Left colon (tissue), 2 donors: ENCODE measurements at places on chromosomes 11 and 22. TPM values are rescaled to one million over a fixed set of nuclear protein-coding genes. Genes with fewer than 3 reads are reported as not detected.

TRIM49 gene
- total RNA-seq = not detected

DRD4 gene
- total RNA-seq = 1.3 TPM

UBASH3B gene
- total RNA-seq = 4.8 TPM

OOSP4A gene
- total RNA-seq = not detected

MPZL2 gene
- 84.7 TPM for total RNA-seq

TEX54 gene
- not detected for total RNA-seq

TPH1 gene
- 13.9 TPM for total RNA-seq

TCIRG1 gene
- 140 TPM for total RNA-seq

DNA sequence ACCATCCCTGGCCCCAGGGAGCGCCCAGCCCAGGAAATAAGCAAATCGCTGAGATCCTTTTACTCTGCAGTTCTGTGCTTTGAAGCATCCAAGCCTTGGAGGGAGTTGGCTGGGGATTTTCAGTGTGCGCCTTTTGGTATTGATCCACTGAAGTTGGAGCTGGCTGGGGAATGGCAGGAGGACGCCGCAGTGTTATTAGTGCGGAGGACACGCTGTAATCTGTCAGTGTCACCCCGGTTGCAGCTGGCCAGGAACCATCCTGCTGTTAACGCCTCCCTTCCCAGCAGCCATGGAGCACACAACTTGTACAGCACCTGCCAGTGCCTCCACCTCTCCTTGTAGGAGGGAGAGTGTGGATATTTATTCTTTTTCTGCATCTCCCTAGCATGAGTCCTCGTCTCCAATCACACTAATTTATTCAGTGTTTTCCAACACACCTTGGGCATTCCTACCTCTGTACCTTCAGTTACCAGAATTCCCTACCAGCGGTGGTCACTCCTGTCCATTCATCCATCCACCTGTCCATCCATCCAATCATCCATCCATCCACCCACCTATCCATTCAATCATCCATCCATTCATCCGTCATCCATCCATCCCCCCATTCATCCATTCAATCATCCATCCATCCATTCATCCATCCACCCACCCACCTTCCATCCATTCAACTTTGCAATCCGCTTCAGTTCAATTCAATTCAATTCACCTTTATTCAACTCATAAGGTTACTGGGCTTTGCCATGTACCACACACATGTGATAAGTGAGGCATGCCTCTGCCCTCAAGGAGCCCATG, 21.9 kb upstream of the EIF3D start:
- no peak for DNase-seq

DNA sequence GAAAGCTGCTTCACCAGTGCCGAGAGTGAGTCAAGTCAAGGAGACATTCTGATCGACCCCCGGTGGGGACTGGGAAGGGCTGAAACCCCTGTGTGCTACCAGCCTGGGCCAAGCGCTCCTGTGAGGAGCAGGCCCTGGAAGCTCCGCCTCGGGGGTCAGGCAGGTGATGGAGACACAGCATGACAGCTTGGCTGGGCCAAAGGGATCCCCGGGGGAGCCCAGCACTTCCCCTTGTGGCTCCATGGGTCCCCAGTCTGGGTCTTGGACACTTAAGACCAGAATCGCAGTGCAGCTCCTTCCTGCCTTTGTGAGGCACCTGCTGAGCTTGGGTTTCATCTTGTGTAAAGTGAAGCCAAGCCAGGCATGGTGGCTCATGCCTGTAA, 89.2 kb downstream of the MORC2 start:
- no peak for DNase-seq

- no peak for DNase-seq
Observed at GRCh38 chr11:132519241-132519815, 1013.0 kb downstream of the OPCML start.

- no peak for DNase-seq
Observed at GRCh38 chr11:61134801-61135257, 26.4 kb downstream of the VPS37C start.

DNA sequence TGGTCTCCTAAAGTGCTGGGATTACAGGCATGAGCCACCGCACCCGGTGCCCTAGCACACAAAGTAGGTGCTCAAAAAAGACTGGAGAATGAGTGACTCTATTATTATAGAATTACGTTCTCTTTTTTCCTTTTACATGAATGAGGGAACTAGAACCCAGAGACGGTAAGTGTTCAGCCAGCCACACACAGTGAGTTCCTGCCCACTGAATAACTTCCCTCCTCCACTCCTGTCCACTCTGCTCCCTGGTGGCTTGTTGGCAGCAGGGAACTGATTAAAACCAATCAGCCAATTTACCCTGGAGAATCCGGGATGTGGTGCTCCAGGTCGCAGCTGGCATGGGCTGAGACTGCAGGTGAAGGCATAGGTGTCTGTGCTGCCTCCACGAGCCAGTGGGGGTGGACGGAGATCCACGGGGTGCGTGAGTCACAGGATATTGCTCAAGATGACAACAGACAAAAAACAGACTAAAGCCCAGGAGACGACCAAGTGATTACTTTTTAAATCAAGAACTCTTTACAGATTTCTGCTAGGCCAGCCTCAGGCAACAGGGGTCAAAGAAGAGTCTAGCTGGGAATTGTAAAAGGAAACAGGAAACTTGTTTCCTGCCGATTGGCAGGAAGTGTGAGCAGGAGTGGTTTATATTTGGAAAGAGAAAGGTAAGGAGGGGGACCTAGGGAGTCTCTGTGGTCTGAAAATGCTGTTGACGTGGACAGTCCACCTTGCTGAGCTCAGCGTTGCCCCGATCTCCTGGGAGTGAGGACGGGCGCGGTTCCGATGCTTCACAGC, 95.2 kb upstream of the TP53I11 start:
- no peak for DNase-seq

- no peak for DNase-seq
Observed at GRCh38 chr11:30984827-30985226, 384.7 kb downstream of the DCDC1 start.

GRCh38 chr22:26043031-26043430, 126.2 kb upstream of the SEZ6L start:
- no peak for DNase-seq

GRCh38 chr11:67284811-67285540, 4.1 kb upstream of the ANKRD13D start:
- no peak for DNase-seq

DNA sequence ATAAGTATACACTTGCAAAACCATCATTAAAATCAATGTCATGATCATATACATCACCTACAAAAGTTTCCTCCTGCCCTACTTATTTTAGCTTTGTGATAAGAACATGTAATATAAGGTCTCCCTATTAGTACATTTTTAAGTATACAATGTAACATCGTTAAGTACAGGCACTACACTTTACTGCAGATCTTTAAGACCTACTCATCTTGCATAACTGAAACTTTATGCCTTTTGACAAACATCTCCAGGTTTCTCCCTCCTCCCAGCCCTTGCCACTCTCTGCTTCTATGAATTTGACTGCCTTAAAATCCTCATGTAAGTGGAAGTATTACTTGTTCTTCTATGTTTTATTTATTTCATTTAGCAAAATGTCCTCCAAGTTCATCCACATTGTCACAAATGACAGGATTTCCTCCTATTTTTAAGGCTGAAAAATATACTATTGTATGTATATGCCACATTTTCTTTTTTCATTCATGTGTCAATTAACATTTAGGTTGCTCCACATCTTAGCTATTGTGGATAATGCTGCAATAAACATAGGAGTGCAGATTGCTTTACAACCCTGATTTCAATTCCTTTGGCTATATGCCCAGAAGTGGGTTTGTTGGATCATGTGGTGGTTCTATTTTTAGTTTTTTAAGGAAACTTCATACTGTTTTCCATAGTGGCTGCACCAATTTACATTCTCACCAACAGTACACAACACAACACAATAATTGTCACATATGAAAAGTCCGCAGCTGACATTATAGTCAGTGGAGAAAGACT, 471.1 kb upstream of the ANO3 start:
- DNase-seq = peak; percentile 30

DNA sequence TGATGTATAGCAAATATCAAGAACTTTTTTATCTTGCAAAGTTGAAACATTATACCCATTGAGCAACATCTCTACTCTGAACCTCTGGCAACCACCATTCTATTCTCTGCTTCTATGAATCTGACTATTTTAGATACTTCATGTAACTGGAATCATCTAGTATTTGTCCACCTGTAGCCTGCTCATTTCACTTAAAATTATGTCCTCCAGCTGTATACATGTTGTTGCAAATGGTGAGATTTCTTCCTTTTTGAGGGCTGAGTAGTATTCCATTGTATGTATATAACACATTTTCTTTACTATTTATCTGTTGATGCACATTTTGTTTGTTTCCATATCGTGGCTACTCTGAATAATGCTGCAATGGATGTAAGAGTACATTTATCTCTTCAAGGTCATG, 476.3 kb upstream of the LRRC4C start:
- DNase-seq = no peak

DNA sequence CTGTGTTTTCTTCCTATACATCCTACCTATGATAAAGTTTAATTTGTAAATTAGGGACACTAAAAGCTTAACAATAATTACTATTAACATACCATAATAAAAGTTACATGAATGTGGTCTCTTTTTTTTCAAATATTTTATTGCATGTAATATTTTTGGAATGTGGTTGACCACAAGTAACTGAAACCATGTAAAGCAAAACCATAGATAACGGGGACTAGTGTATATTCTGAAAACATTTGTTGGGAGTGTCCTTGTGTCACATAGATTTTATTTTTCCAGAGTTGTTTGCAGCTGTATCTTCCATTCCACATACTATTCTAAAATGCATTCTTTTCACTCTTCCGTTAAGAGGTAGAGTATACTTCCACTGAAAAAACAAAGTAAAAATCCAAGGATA, 200.4 kb downstream of the KIF18A start:
- DNase-seq = no peak

GRCh38 chr22:39825661-39826102, 67.9 kb downstream of the ENTHD1 start:
- no peak for DNase-seq
